ENCODE measurements at places on chromosomes 2 and 18.

GRCh38 chr2:136117909-136118818 is at the start of gene CXCR4:
Gene CXCR4 (minus strand): TSS chr2:136118149. CDS start chr2:136118060, 89 bp downstream.
- DNase-seq: peak; percentile 42

GRCh38 chr2:201643216-201643890 is at the start of gene TMEM237:
Gene TMEM237 (minus strand): TSS chr2:201643503. CDS start chr2:201643400, 103 bp downstream.
- DNase-seq: no peak

- no peak for DNase-seq
These were observed 84.3 kb downstream of the NETO1 start for GRCh38 chr18:72783530-72783929.

DNA sequence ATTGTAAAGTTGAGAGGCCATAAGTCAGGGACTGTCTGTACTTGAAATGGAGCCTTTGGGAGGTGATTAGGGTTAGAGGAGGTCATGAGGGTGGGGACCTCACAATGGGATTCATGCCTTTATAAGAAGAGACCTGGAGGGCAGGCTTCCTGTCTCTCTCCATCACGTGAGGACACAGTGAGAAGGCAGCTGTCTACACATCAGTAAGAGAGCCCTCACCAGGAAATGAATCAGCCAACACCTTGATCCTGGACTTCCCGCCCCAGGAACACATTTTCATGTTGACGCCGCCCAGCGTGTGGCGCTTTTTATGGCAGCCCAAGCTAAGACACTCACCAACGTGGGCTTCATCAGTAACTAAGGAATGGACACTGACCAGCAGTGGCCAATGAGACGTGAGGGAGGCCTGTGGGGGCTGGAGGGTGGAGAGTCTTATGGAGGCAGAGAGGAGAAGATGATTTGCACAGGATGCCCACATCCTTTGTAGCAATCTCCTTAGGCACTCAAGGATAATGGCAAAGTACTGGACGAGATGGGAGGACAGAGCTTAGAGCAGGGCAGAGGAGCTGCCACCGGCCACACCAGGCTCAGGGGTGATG is 162.7 kb downstream of the EIPR1 start:
- DNase-seq: no peak

DNA sequence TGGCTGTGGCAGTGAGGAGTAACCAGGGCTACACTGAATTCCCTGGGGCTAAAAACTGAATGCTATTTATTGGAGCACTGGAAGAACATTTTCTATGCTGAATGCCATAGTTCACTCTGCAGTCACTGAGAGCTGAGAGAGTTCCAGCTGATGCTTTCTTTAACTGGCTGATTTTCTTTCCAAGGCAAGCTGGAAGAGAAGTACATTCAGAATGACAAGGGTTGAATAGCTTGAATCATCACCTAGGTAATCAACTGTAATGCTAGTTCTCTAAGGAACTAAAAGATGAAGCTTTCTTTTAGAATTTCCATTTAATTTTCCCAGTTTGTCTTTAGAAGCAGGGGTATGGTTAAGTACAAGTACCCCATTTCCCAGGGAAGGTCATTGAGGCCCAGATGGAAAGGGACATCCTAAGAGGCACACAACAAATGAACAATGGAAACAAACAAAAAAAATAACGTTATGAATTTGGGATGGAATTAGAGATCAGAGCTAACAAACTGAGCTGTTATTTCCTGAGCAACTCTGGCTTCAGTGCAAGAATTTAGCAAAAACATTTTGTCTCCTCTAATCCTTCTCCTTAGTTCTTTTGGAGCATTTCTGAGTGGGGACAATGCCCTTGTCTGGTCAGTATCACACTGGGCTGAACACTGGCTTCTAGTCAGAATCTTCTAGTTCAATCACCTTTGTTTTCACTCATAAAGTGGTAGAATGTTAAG is 132.8 kb upstream of the REG3A start:
- DNase-seq: no peak

DNA sequence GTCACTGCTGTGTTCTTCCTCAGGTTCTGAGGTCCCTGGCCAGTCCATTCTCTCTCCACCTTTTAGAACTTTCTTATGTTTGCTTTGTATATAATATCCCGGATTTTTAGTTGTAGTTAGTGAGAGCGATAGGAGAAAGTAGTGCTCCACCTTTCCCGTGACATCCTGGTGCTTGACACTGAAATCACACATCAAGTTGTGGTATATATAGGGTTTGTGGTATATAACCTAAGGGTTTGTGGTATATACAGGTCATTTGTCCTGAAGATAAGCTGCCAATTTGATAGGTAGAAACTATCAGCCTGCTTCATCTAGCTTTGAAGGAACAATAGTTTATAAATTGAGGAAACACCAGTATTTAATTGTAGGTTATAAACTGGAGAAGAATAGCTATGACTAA is 13.1 kb downstream of the ZNF892 start:
- no peak for DNase-seq

DNA sequence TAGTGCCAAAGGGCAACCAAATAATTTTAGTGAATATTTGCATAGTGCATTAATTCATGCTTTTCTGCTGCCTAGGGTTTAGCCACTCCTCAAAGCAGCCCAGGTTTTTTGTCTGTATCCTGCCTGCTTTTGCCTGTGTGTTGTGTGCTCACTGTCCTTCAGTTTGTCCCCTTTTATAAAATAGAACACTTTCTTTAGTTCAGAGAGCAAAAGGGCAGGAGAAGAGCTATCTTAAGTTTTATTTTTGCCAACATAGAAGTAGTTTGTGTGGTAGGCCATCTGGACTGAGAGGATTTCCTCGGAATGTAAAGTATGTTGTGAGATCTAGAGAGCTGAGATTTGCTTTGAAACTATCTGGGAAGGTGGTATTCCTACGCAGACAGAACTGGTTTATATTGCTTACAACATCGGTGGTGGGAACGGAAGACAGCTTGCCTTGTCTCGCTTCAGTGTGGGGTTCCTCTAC is 64.9 kb downstream of the EML4 start:
- DNase-seq: no peak

- no peak for DNase-seq
These were observed 112.8 kb upstream of the SLC39A10 start for GRCh38 chr2:195543902-195544894.

- no peak for DNase-seq
These were observed 164.3 kb upstream of the APCDD1 start for GRCh38 chr18:10289951-10290637.

DNA sequence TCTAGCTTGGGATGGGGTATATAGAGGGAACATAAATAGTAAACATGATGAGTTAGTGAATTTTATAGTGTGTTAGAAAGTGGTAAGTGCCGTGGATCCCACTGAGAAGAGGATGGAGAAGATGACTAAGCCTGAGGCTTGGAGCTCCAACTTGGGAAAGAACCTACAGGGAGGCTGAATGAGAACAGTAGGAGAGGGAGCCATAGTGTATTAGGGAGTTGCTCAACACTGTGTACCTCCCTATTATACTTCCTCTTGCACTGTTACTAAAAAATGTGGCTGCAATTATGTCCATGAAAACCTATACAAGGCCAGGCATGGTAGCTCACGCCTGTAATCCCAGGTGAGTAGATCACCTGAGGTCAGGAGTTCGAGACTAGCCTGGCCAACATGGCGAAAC is 2.9 kb upstream of the SLC19A3 start:
- no peak for DNase-seq

DNA sequence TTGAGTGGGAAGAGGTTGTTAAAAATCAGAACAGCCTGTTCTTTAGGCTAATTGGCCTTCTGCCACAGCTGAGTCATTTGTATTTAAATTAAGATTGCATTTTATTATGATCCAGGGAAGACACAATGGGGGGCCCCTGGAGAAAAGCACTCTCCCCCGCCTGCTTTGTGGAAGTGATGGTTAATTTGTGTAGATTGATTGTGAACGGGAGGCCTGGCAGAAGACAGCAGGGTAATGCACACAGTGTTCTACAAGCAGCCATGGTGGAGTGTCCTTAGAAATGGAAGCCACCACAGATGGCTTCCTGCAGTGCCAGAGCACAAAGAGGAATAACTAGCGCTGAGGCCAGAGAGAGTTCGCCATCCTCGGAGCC is 19.6 kb downstream of the RAMP1 start:
- no peak for DNase-seq

DNA sequence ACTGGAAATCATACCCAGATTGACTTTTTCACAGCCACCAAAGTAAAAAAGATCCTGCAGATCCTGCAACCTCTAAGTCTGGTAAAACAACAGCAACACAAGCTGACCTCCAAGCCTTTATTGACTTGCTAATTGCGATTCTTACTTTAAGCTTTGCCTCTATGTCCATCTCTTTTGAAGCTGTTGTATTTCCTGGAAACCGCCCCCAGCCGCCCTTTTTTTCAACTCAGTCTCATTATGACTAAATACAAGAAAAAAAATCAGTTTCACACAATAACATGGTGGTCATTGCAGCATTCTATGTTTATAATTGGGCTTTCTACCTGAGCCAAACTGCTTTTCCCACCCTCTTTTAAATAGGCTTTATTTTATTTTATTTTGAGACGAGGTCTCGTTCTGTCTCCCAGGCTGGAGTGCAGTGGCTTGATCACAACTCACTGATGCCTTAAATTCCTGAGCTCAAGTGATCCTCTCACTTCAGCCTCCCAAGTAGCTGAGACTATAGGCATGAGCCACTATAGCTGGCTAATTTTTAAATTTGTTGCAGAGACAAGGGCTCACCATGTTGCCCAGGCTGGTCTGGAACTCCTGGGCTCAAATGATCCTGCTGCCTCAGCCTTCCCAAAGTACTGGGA is 76.2 kb downstream of the MOGAT1 start:
- no peak for DNase-seq

DNA sequence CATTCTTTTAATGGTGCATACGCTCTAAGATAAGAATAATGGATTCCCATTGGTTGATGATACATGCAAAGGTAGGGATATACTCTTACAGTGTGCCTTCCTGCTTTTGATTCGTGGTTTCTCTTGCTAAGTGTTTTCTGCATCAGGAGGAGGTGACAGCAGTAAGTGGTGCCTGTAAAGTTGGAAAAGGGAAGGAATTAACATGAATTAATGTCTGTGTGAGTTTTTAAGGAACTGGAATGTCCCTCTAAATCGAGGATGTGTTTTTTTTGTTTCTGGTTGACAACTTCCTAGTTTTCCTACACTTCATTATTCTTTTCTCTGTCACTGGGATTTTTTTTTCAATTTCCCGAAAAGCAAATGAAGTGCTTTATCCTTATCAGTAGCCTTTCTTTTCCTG is 54.4 kb downstream of the CRIM1 start:
- DNase-seq: no peak

DNA sequence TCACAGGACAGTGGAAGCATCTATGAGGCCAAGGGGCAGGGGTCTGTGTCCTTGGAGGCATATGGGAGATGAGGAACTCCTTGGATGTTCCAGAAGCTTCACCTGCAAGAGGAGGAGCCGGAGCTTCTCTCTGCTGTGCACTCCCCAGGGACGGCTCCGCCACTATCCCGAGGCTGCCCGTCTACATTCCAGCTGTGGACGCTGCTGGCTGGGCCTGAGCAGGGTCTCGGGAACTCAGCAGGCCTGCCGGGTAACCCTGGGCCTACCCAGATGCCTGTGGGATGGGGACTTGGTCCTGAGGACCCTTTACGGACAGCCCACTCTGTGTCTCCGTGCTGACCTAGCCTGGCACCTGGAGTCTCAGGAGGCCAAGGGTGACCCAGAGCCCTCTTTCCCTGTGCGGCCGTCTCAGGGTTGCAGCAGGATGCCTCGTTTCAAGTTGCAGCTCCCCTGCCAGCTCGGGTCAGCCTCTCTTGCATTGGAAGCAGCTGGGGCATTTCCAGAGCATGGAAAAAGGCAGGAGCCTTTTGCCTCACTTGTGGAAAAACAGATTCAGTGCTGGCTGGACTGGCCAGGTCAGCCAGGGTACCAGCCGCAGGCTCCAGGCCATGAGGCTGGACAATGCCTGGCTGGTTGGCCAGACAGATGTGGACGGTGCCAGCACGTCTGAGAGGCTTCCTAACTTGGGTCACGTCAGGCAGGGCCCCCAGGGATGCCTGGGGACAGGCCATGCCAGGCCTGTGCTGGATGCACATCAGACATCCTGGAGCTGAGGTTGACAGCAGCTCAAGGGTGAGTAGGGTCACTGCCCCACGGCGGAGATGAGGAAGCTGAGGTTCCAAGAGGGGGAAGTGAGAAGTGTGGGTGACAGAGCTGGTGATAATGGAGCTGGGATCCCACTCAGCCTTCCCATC is 41.5 kb downstream of the SCTR start:
- DNase-seq: no peak

GRCh38 chr2:95267458-95268210 is 6.6 kb upstream of the PROM2 start:
- no peak for DNase-seq

Measured in C1 segment of cervical spinal cord (tissue), 14 donors.